ENCODE measurements at places on chromosomes 4 and X.

- DNase-seq: no peak
Observed at GRCh38 chr4:3418029-3418762, 23.6 kb upstream of the HGFAC start.

DNA sequence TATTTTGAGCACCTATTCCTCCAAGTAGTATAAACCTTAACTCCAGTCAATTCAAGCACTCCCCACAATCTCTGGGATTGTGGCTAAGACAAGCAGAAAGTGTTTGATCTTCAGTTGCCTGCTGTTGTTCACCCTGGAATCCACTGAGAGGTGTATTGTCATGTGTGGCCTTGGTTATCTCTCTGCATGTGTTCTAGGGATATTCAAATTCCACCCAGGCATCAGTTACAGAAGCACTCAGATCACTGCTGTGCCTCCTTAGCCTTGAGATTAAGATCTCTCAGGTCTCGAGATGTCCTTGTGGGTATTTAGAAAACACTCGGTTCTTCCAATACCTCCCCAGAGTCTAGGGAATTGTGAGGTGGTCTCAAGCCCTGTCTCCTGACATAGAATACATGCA is 213.3 kb downstream of the SMARCA1 start:
- no peak for DNase-seq

GRCh38 chrX:23670528-23670927 is 3.2 kb downstream of the PRDX4 start:
- no peak for DNase-seq

DNA sequence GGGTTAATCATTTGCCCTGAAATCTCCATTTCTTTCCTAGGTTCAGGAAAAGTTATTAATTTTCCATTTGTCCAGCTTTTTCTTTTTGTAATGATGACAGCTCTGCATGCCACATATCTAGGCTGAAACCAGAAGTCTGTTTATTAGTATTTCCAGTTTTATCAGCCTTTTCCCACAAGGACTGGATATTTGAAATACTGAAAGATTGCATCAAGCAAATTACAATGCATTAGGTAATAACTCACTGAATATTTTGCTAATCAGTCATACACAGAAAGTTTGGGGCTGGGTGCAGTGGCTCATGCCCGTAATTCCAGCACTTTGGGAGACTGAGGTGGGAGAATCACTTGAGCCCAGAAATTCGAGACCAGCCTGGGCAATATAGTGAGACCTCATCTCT is 21.5 kb downstream of the SLC9A7 start:
- no peak for DNase-seq

- no peak for DNase-seq
Observed at GRCh38 chr4:28248269-28248668, 1387.6 kb downstream of the STIM2 start.

- no peak for DNase-seq
Observed at GRCh38 chr4:187479511-187479910, 516.1 kb upstream of the ZFP42 start.

- DNase-seq: no peak
Observed at GRCh38 chr4:3337811-3338210, 45.0 kb downstream of the RGS12 start.

DNA sequence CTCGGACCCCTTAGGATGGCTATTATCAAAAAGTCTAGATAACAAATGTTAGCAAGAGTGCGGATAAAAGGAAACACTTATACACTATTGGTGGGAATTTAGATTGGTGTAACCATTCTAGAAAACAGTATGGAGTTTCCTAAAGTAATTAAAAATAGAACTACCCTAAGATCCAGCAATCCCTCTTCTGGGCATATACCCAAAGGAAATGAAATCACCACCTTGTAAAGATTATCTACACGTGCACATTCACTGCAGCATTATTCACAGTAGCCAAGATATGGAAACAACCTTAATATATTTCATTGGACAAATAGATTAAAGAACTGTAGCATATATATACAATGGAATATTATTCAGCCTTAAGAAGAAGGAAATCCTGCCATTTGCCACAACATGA is 462.4 kb downstream of the IQCM start:
- DNase-seq: no peak

All from AML-193 (cell line).